Central memory CD4-positive, alpha-beta T cell (primary cell): ENCODE measurements at places on chromosomes 5 and 9.

DNA sequence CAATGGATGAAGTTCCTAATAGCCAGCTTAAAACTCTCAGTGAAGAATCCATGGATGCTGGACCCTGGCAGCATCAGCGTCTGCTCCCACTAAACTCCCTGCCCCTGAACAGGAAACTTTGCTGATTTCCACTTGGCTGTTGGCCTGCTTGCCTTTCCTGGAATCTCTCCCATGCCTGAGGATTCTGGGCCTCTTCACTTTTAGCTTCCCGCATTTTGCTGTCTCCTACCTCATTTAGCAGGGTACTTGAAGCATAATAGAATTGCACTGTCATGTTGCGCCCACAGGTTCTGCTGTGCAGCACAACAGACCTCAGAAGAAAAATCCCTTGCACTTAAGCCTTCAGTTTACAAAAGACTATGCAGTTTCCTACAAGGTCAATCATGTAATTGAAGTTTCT is 127.6 kb downstream of the DROSHA start:
- no peak for DNase-seq

DNA sequence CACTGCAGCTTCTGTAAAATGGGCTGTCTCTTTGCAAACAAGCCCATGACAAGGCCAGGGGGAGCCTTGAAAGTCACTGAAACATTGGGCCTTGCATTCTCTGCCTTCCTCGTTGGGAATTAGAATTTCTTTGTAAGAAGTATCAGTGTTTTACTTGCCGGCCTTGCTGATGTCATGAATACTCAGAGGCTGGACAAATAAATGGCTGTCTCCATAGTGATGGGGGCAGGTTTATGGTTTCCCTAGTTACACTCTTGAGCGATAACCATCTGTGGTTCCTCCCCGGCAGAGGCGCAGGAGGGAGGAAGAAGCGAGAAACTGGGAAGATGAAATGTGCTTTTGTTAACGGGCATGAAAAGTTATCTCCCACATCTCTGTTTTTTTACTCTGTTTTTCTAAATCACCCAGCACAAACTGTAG is 272.7 kb upstream of the PANK3 start:
- peak; percentile 82 for DNase-seq

DNA sequence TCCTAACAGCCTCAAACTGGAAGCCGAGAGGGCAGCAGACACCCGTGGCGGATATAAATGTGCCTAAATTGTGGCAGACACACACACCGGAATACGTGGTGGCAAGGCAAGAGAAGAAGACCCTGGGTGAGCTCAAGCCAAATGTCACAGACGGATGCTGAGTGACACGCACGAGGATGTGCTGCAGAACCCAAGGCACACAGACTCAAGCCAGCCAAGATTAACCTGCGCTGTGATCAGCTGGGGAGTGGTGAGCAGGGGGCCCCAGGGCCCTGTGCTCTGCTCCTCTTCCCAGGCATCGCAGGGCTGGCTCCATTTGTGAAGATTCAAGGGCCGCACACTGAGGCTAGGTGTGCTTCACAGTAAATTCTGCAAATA is 16.4 kb downstream of the SEMA4D start:
- DNase-seq = peak; percentile 51

- no peak for DNase-seq
Measured at GRCh38 chr5:140258016-140258415, 44.9 kb downstream of the PFDN1 start.

- DNase-seq = no peak
Measured at GRCh38 chr5:43674536-43674935, 71.6 kb downstream of the NNT start.

- DNase-seq = no peak
Measured at GRCh38 chr5:128290152-128290858, 206.7 kb downstream of the SLC12A2 start.

- no peak for DNase-seq
Measured at GRCh38 chr9:34976441-34976840, 13.1 kb upstream of the DNAJB5 start.

DNA sequence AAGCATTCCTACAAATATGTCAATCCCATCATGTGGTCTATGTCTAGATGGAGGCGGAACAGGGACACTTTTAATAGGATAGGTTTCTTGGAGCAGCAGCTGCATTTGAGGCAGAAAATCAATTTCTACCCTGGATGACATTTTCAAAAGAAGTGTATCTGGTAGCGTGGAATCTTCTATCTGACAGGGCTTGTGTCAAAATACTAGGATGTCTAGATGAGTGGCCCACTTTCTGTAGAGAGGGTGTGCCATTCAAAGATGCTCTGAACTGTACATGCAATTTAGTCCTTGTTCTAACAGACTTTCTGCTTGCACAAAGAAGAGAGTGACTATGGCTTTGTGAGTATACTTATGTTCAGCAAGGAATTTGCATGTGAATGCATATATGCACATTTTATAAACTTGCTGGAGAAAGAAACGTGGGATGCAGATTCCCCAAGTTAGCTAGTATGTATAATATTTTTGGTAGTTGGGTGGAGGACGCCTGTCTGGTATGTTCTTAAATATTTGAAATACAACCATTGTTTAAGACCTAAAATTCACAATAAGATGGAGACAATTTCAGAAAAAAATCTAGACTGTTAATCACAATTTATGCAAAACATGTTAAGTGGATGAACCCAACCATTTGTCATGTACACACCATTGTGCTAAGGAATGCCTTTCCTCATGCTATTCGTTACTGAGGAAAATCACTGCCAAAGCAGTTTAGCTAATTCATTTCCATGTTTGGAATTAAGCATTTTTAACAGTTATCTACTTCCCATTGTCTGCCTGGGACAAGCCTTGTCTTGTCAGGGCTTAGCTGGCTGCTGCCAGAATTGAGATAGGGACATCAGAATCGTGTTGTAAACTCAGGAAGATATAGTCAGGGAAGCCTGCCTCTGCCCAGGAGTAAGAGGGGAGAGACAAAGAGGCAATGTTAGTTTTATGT is 129.1 kb upstream of the MEF2C start:
- DNase-seq = no peak

DNA sequence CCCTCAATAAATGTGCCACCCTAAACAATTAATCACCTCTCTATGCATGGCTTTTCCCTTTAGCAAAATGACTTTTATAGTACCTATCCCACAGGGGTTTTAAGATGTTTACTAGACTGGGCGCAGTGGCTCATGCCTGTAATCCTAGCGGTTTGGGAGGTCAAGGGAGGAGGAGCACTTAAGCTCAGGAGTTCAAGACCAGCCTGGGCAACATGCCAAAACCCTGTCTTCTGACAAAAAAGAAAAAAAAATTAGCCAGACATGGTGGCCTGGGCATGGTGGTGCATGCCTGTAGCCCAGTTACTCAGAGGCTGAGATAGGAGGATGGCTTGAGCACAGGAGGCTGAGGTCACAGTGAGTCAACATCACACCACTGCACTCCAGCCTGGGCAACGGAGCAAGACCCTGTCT is 13.5 kb downstream of the SH3TC2 start:
- DNase-seq = no peak

- DNase-seq = peak; percentile 41
Measured at GRCh38 chr5:68432682-68433081, 217.1 kb downstream of the PIK3R1 start.

GRCh38 chr9:92098638-92099037 is 16.6 kb downstream of the SPTLC1 start:
- DNase-seq = no peak

GRCh38 chr9:83304686-83305085 is 233.5 kb downstream of the FRMD3 start:
- DNase-seq = no peak

DNA sequence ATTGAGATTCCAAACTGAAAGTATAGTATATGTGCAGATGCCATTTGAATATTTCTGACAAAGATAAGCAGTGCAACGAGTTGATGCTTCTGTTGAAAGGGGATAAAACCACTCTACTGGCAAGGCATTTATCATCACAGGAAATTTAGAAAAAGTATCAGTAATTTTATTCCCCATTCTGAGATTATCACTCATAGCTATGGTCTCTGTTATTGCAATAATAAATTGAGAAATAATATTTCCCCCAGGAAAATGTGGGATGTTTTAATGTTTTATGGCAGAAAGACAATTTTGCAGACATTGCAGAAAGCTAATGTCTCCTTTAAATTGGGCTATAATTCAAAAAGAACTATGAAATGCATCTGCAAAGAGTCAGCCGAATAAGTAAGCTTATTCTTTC is 1612.7 kb upstream of the ACO1 start:
- DNase-seq = no peak

DNA sequence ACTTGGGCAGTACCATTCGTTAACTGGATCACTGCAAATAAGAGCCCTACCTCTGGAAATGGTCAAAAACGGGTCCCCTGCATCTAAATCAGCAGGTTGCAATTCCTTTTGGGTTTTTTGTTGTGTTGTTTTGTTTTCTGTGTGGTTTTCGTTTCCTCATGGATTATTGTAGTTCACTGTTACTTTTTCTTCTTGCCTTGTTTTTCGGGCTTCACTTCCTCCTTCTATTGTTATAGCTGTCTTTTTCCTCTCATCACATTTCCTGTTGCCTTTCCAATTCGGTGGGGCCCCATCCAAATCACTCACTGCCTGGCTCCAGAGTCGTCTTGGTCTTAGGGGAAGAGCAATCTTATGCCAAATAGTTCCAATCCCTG is 8.7 kb upstream of the SSBP2 start:
- no peak for DNase-seq

GRCh38 chr5:98776066-98776705 is 2.7 kb downstream of the RGMB start:
- DNase-seq = no peak

DNA sequence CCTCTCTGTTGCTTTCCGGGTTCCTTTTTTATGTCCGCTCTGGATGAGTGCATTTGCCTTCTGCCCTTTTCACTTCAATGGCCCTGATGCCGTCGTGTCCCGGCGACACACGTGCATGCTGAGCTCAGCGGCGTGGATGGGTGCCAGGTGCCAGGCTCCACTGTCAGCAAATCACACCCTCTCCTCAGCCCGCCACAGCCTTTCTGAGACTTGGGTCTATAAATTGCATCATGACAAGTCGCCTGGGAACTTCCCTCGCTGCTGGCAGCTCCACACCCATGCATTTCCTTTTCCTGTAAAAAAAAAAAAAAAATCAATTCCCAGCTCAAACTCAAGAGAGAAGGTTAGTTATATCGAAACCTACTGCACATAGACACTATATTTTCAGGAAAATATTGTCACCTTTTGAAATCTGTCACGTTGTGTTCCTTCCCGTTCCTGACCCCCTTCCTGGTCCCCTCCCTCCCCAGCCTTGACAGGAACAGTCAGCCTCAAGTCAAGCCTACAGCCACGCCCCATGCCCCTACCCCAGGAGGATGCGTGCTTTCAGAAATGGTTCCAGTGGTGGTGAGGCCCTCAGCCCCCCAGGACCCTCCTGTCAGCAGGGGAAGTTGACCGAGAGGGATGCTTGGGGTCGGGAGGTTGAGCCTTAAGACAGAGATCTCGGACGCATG is 110.3 kb upstream of the PTCH1 start:
- peak; percentile 24 for DNase-seq

- DNase-seq = no peak
Measured at GRCh38 chr9:19665146-19665863, 123.5 kb downstream of the SLC24A2 start.

GRCh38 chr9:137575716-137576411 is 2.9 kb downstream of the DPH7 start:
- DNase-seq = no peak

- DNase-seq = no peak
Measured at GRCh38 chr5:55407059-55407684, 99.4 kb downstream of the MTREX start.

GRCh38 chr9:131179561-131180219 is 54.3 kb downstream of the NUP214 start:
- no peak for DNase-seq

DNA sequence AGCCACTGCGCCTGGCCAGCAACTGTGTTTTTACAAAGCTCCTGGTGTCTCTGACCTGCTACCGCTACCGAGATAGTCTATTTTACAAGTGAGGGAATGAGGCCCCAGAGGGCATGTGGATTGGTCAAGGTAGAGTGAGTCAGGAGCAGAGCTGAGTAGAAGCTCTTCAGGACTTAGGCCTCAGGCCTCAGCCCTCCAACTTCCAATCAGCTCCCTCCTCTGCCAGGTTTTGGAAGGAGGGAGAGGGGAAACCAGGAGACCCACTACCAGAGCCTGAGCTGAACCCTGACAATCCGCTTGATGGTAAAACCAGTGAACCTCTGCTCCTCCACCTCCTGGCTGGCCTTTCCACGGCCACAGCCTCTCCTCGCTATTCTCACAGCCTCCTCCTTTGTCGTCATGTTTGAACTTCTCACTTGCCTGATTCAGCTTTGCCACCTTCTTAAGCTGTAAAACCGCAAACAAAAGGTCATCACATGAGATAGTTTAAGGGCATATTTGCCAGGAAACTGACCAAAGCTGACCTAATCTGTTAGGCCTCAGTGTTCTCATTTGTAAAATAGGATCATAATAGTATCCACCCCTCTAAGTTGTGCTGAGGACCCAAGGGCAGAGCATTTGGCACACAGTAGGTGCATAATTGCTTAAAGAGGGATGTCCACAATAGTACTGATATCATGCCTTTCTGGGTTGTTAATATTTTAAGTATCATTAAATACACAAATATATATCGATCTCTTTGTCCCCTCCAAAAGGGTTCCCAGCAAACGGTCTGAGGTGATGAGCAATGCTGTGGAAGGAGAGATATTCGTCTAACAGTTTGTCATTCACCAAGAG is 1.7 kb downstream of the TRAF1 start:
- no peak for DNase-seq

GRCh38 chr9:15867334-15867733 is 314.5 kb downstream of the CCDC171 start:
- DNase-seq = no peak

DNA sequence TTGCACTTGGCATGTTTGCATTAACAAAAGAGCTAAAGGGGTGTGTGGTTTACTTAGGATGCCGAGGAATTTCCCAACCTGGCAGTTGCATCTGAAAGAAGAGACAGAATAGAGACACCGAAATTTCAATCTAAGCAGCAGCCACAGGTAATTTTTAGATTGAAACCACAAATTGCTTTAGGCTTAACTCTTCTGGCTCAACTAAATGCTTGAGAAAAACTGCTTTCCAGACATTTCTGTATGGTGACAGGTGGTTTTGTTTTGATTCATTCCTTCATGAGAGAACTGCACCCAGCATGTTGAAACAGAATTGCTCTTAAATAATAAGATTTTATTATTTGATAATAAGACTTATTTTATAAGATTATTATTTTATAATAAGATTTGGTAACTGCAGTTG is 21.5 kb downstream of the SECISBP2 start:
- no peak for DNase-seq

GRCh38 chr5:74254257-74254656 is 386.3 kb downstream of the ENC1 start:
- DNase-seq = no peak

DNA sequence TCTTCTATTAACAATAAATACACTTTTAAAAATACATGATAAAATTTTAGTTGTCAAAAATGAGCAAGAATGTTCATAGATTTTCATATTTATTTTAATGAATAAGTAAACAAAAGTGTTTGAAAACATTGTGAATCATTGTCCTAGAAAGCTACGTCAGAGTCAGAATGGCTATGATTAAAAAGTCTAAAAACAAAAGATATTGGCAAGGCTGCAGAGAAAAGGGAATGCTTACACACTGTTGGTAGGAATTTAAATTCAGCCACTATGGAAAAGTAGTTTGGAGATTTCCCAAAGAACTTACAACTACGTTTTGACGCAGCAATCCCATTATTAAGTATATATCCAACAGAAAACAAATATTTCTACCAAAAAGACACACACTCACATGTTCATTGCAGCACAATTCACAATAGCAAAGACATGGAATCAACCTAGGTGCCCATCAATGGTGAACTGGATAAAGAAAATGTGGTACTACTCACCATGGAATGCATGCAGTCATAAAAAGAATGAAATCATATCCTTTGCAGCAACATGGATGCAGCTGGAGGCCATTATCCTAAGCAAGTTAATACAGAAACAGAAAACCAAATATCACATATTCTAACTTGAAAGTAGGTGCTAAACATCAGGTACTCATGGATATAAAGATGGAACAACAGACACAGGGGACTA is 49.2 kb upstream of the FBXL17 start:
- DNase-seq = no peak
